ENCODE measurements at places on chromosomes 3 and 15.

DNA sequence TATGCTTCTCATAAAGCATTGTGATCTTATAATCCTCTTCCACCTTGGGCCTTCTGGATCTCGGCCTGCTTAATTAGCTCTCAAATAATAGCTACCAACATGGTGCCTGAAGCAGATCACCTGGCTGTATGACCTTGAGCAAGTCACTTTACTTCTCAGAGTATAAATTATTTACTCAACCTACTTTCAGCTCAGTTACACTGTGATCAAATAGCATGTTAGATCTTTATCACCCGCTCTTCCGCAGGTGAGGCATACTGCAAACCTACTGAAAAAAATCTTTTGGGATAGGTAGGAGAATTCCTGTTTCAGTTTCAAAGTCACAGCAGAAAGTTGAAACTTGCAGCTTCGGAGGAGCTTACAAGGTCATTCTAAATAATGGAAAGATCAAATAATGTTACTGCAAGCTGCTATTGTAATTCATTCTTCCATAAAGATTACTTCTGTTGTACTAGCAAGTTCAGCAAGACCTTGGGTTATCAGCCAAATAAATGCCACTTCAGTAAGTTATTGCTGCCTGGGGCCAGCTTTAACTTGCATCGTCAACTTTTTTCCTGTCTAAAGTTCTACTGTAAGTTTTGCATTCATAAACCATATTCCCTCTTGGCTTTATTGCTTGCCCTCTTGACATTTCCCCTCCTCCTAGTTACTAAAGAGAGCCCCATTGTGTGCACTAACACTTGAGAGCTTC is 268.4 kb upstream of the ATP11B start:
- peak; percentile 42 for DNase-seq

GRCh38 chr3:177725165-177725564 is 527.9 kb upstream of the TBL1XR1 start:
- no peak for DNase-seq

DNA sequence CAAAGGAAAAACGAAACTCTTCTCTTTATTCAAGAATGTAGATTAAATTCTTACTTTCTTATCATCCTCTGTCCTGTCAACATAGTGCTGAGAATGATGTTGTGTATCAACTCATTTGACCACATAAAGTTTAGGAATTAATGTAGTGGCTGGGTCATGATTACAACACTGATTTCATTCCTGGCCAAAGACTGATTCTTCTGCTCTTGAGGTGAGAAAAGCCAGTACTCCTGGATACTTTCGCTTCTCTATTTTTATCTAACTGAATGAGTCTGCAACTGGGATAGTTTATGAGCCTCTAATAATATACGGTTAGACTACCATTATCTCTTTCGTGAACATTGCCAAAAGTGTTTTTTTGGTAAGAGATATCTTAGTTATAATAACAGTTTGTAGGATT is 173.0 kb downstream of the LPP start:
- DNase-seq: no peak

- DNase-seq: no peak
These were observed 54.8 kb upstream of the TNFSF10 start for GRCh38 chr3:172577987-172578570.

- DNase-seq: no peak
These were observed 21.6 kb upstream of the RGMA start for GRCh38 chr15:93110502-93111040.

All from HT-29 (cell line).